ENCODE measurements at places on chromosomes 1 and 21.

DNA sequence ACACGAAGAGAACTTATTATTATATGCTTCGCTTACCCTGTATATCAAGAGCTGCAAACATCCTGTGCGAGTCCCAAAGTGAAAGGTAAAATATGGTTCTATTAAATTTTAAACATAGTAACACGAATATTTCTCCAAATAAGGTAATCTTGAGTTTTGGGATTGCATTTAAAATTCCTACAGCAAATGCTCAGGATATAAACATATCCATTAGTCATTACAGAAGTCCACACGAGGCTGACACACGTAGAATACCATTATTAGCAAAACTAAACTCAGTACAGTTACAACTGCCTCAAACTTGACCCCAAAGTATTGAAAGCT is 282 bp upstream of the LYPLAL1 start:
- DNase-seq: no peak

DNA sequence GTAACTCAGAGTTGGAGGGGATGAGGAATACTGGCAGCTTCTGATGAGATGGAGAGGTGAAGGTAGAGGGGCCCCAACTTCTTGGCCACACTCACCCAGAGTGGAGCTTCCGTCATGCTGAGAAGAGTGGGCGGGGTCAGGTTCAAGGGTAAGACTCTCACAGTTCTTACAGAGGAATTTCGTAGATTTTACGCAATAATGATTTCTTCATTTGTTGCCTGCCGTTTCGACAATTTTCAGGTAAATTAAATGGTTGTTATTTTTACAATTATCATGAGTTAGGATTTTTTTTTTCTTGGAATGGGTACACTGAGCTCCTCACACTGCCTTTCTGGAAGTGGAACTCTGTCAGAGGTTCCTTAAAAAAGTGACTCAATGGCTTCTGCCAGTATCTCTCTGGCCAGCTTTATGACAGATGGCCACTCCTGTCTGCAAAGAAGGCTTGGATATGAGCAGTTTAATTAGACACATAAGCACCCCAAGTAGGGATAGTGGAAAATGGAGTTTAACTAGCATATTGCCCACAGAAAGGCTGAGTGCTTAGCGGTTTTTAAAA is 13.8 kb upstream of the NLRP3 start:
- no peak for DNase-seq

DNA sequence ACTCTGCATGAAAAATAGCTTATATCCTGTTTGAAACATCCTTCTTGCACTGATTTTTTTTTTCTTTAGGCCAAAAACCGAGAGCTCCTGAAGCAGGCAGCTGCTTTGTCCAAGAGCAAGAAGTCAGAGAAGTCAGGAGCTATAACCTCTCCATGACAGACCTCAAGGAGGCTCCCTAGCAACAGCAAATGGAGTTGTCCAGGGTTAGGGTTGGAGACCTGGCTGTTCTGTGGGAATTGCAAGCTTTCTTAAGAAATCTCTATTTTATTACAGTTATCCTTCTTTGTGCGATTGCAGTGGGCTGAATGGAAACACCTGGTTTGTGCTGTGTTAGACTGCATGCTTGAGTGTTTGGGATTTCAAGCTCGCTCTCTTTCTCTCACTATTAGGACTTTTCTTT is 12.6 kb upstream of the STX12 start:
- no peak for DNase-seq

GRCh38 chr1:213268221-213268620 is 217.2 kb downstream of the RPS6KC1 start:
- no peak for DNase-seq

- no peak for DNase-seq
These were observed 145.1 kb downstream of the NPHP4 start for GRCh38 chr1:5847013-5847659.

DNA sequence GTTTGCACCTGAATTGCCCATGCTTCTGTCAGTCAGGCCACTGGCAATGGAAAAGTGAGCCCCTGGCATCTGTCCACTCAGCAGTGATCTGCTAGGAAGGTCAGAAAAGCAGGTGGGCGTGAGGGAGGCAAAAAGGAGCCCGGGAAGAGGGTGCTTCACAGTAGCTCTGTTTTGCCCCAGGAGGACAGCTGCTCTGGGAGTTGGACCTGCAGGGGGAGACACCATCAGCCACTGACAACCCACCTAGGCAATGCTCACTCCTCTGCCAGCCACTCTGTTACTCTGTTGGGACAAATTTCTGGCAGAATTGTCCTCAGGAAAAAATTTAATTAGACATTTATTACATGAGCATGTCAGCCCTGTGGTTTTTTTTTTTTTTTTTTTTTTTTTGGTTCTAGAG is 146.4 kb downstream of the LRIG2 start:
- DNase-seq: peak; percentile 18

DNA sequence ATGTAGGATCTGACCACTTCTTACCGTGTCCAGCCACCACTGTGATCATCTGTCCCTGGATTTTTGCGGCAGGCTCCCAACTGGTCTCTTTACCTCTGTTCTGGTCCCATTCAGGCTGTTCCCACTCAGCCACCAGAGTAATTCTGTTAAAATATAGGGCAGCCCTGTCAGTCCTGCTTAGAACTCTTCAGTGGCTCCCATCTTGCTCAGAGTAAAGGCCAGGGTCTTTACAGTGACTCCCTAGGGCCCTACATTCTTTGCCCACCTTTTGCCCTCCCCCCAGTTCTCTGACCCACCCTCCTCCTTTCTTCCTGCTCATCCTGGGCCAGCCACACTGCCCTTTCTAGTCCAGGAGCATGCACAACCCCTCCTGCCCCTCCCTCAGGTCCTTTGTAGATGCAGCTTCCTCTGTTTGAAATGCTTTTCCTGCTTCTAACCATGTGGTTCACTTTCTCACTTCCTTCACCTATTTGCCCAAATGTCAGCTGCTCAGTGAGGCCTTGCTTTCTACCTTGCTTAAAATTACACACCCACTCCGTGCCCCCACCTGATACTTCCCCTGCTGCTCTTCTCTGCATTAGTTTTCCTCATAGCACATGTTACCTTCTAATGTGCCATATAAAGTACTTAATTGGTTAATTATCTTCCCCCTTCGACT is 7.8 kb downstream of the UBIAD1 start:
- DNase-seq: peak; percentile 37

DNA sequence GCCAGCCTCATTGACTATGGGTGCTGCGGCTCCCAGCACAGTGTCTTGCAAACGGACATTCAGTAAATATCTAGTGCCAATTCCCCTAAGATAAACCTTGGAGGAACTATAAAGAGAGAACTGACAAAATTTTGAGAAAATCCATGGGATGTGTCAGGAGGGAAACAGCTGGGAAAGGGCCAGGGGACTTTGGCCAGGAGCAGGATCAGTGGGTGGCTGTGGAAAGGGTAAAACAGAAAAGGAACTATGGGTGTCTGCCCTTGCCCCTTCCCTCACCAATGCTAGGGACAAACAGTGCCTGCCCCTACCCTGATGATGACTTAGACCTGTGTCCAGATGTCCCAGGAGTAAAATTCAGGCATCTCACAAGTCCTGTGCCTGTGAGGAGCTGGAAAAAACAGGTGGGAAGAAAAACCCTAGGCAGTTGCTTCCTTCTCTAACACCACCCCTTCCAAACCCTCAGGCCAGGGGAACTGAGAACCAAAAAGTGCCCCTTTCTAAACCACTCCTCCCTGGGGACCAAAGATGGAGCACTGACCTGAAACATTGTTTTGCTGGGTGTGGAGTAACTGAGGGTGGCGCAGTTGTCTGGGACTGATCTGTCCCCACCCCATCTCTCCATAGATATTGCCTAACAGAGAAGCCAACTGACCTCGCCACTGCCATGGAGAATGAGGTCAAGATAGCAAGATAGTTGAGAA is 22.1 kb upstream of the IFNAR2 start:
- DNase-seq: peak; percentile 53

DNA sequence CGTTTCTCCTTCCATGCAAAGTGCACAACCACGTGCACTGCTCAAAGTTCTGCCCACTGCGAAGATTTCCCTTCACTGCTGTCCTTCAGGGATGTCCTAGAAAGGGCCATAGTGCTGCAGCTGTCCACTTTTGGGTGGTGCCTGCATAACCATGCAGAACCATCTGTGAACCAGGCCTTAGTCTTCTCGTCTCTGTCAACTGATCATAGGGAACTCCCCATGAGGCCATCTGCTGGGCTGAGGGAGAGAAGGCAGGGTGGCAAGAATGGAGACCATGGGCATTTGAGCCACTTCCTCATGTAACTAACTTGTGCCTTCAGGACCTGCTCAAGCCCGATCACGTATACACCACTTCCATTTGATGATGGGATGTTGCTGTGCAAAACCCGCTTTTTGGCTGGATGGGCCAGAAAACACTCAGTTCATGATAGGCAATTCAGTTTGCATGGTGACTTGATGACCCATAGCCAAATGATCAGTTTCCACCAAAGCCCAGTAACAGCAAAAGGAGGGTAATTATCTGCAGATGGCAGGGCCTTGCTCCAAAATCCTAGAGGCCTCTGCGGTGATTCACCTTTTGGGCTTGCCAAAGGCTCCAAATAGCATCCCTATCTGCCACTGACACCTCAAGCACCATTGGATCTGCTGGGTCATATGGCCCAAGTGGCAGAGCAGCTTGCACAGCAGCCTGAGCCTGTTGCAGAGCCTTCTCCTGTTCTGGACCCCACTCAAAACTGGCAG is 9.5 kb downstream of the ST6GALNAC5 start:
- no peak for DNase-seq

- no peak for DNase-seq
These were observed 43.8 kb upstream of the MYBPHL start for GRCh38 chr1:109350655-109351054.

DNA sequence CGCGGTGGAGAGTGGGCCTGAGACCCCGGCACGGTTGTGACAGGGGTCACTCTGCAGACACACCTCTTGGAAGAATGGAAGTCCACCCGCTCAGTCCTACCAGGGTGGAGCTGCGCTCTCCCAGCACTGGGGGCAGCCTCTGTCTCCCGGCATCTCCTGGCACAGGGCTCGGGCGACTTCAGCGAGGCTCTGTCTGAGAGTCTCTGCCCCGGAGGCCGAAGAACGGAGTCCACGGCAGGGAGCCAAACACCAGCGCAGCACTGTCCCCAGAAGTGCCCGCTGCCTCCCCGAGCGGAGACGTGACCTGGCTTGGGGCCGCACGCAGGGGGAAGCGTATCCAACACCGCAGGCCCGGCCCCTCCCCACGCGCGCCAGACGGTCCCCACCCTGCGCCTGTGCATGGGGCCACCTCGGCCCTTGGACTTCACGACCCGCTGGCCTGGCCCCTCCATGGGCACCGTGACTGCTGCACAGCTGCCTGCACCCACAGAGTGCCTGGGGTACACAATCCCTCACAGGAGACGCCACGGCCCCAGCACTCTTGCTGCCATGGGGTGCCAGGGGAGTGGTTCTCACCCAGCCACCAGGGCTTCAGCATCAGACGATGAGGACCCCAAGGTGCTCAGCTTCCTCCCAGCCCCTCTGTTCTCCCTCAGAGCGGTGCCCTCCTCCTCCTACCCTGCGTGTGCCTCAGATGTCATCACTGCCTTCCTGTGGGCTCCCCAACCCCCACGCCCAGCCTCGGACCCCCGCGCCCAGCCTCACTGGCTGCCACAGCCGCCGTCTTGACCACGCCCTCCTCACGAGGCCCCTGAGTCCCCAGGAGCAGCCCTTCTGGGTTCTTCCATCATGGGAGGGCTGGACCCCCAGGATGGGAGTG is 14.9 kb upstream of the RNF223 start:
- DNase-seq: peak; percentile 7

GRCh38 chr1:39405358-39405757 is 86.1 kb upstream of the BMP8A start:
- DNase-seq: no peak

DNA sequence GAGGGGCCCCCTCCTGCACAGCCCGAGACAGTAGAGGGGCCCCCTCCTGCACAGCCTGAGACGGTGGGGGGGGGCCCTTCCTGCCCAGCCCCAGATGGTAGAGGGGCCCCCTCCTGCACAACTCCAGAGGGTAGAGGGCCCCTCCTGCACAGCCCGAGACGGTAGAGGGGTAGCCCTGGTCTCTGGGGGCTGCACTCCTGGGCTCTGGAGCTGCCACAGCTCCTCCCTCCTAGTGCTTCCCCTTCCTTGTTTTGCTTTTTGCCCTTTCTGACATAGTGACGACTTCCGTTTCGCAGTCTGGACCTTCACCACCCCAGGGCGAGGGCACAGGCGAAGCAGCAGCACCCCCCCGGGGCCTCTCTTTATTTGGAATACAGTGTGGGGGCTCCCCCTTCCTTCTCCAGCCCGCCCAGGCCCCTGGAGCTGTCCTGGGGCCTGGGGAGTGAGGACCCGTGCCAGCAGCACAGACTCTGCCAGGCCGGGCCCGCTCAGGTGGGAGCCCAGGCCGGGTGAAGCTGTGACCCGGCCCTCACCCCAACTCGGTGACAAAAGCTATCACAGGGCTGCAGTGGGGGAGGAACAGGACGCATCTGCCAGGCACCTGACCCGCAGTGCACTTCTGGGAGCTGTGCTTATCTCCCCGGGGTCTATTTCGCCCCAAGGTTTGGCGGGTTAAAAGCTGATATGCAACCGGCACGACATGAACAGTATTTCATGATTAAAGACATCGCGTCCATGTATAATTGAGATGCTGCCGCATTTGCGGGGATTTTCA is 1.1 kb upstream of the PRXL2B start:
- peak; percentile 93 for DNase-seq

GRCh38 chr1:2300851-2301606 is 72.9 kb downstream of the SKI start:
- DNase-seq: peak; percentile 92

DNA sequence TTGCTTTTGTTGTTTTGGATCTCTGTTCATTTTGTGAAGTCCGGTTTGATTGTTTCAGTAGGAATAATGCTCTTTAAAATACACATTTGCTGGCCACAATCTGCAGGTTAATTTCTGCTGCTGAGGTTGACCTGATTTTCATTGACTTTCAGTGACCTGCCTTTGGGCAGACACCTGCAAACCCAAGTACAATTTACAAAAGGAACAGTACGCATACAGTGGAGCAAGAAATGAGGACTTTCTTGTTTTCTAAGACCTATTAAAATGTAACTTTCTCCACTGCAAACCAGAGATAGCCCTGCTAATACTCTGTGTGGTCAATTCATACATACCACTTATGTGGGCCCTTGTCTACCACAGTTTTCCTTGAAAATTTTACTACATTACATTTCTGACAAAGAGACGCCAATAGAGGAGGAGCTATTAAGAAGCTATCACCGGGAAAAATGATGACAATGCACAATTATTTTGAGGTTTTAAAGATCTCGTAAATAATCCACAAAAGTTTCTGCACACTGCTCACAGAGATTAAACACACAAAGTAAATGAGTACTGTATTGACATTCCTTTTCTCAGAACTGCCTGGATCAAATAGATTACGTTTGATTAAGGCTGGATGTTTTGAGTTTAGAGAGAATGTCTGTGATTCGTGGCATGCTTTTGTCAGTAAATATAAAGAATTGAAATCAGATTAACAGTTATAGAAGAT is 141.9 kb downstream of the SDCCAG8 start:
- DNase-seq: no peak

GRCh38 chr1:6385488-6386191 is 7.9 kb downstream of the ACOT7 start:
- DNase-seq: no peak

DNA sequence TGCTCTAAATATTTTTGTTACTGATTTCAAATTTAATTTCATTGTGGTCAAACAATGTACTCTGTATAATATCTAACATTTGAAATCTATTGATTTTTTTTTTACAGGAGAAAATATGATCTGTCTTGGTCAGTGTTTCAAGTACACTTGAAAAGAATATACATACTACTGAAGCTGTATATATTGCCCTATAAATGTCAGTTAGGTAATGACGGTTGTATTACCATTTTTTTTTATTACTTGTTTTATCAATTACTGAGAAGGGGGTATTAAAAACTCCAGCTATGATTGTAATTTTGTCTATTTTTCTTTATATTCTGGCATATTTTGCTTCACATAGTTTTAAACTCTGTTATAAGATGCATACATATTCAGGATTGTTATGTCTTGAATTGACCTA is 59.7 kb upstream of the CACHD1 start:
- no peak for DNase-seq

- DNase-seq: no peak
These were observed 151.2 kb downstream of the OMA1 start for GRCh38 chr1:58395355-58395754.
